DMS79 treated with DMSO at 0.1 percent for 48 hours (cell line): ENCODE measurements at places on chromosomes 4 and X.

DNA sequence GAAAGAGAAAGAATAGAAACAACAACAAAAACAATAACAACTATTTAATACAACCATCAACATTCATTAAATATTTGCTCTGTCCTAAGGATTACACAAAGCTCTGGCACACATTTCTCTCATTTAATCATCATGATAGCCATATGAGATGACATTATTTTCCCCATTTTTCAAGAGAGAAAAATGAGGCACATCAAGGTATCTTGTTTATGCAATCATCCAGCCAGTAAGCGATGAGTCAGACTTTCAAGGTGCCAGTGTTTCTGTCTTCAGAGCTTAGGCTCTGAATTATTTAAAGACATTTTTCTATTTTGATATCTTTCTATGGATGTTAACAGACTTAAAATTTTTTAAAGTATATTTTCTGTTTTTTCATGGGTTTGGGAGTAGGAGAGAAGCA is 541.8 kb upstream of the SMIM31 start:
- no peak for DNase-seq

DNA sequence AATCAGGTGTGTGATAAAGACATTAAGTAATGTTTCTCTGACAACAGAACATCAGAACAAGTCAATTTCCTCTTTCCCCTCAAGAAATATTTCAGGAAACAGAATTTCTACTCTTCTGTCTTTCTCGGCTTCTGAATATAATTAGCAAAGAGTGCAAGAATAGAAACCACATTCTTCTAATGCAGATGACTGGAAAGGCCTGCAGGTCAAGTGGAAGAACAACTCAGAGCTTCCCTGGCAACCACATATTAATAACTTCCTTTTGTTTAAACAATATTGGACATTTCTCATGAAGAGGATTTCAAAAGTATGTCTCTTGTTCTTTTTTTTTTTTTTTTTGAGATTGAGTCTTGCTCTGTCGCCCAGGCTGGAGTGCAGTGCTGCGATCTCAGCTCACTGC is 225.5 kb downstream of the PARM1 start:
- no peak for DNase-seq

GRCh38 chr4:89245459-89245858 is 62.1 kb downstream of the GPRIN3 start:
- DNase-seq = no peak

- no peak for DNase-seq
These were observed 43.6 kb upstream of the IL1RAPL2 start for GRCh38 chrX:104522386-104522785.

DNA sequence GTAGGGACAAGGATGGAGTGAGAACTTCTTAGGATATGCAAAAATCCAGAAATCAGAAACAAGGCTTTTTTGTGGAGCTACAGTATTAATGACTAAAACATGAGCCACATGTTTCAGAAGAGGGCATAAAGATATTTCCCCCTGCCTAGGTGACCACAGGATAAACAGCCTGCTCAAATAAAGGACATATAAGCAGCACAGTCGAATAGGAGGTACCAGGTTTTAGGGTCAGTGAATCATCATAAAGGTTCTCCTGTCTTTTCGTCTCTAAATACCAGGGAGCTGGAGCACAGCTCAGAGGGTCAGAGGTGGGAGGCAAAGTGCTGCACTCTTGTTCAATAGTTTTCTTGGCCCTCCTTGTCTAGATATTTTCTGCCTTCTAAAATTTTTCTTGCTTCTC is 211.9 kb upstream of the HS3ST1 start:
- no peak for DNase-seq

- DNase-seq = no peak
These were observed 17.3 kb downstream of the SMPX start for GRCh38 chrX:21740329-21741274.

- peak; percentile 1 for DNase-seq
These were observed 27.3 kb downstream of the PRDX4 start for GRCh38 chrX:23694606-23695005.

GRCh38 chr4:34731070-34731469 is 1513.2 kb downstream of the ARAP2 start:
- no peak for DNase-seq

- DNase-seq = no peak
These were observed 82.0 kb downstream of the ATP8A1 start for GRCh38 chr4:42574870-42575430.
